ENCODE measurements at places on chromosomes 5 and 9.

DNA sequence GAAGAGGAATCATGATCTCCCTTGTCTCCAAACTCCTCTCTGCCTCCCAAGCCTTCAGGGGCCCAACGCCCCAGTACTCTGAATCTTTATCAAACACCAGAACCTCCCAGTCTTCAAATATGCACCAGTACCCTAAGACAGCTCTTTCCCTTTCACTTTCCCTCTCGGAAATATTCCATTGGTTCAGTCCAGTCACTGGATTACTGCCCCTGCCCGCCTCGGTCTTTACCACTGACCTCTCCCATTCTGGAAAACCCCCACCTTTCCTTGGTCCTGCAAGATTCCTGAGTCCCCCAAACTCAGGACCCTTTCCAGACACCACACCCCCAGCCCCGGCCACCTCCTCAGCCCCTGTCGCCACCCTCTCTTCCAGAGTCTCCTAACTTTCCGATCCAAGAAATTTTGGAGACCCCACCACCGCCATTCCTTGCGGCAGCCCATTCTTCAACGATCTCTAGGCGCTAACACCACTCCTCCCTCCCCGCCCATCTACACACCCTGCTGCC, 674 bp downstream of the C5orf15 start:
- DNase-seq: no peak

- no peak for DNase-seq
These were observed 212.0 kb downstream of the BRINP1 start for GRCh38 chr9:119157196-119157595.

DNA sequence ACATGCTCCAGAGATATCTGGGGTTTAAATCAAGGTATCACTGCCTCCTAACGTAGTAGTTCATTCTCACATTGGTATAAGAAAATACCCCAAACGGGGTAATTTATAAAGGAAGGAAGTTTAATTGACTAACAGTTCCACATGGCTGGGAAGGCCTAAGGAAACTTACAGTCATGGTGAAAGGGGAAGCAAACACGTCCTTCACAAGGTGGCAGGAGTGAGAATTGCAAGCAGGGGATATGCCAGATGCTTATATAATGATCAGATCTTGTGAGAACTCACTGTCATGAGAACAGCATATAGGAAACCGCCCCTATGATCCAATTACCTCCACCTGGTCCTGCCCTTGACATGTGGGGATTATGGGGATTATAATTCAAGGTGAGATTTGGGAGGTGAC, 1280.2 kb upstream of the C9orf72 start:
- no peak for DNase-seq

GRCh38 chr9:29691758-29692407, 2118.6 kb upstream of the C9orf72 start:
- peak; percentile 29 for DNase-seq

- no peak for DNase-seq
These were observed 28.6 kb upstream of the SLC6A19 start for GRCh38 chr5:1172670-1173404.

GRCh38 chr5:51271261-51271660, 112.0 kb upstream of the ISL1 start:
- DNase-seq: no peak

- no peak for DNase-seq
These were observed 9.9 kb downstream of the DAB2IP start for GRCh38 chr9:121661328-121661727.

DNA sequence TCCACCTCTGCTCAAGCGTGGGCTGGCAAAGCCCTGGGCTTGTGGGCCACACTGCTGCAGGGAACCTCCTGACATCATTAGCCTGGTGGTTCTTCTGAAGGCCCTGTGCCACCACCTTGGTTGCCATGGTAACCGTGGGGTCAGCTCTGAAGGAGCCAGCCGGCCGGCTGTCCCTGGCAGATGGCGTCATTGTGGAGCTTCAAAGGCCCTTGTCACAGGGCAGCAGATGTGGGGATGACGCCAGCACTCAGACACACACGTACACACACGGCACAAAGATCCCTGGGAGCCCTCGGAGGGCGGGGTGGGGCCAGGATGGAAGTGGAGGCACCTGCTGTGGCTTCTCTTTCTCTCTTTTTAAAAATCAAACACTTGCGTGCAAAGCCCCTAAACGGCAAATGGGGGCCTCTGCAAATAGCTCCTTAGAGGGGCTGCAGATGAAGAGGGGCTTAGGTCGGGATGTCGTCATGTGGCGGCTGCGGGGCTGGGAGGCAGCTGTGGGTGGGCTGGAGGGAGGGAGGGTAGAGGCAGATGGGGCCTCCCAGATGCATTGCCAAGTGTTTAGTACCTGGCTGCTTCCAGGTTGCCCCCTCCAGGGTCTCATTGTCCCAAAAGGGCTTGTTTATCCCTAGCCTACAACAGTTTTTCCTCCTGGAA, 19.5 kb upstream of the RPL26L1 start:
- peak; percentile 39 for DNase-seq

DNA sequence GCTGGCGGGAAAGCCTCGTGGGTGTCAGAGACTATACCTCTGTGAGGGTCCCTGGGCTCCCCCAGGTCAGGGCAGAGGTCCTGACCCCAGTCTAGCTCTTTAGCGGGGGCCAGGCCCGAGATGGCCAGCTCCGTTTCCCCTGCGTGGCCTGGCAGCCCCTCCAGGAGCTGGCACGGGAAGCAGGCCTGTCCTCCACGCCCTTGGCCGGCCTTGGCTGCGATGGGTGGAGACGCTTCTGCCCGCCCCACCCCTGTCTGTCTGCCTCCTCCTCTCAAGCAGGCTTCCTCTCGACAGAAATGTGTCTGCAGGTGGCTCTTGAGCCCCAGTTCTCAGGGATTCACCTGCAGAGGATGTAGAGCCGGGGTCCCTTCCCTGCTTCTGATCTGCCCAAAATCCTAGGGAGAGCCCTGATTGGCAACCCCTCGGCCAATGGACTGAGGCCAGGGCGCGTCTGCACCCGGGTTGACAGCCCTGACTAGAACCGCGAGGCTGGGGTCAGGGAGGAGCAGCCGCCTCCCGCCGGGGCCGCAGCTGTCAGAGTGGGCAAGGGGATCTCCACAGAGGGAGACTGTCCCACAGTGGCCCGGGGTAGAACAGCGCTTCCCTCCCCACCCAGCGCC, 2.6 kb upstream of the GRIN1 start:
- no peak for DNase-seq

GRCh38 chr5:9188131-9188530, 357.7 kb downstream of the SEMA5A start:
- no peak for DNase-seq

- DNase-seq: no peak
These were observed 212.4 kb downstream of the TLE1 start for GRCh38 chr9:81476813-81477490.

- no peak for DNase-seq
These were observed 234.7 kb downstream of the NR2F1-AS1 start for GRCh38 chr5:93346301-93346700.

GRCh38 chr5:75034137-75034739, 18.1 kb downstream of the GCNT4 start:
- DNase-seq: no peak

DNA sequence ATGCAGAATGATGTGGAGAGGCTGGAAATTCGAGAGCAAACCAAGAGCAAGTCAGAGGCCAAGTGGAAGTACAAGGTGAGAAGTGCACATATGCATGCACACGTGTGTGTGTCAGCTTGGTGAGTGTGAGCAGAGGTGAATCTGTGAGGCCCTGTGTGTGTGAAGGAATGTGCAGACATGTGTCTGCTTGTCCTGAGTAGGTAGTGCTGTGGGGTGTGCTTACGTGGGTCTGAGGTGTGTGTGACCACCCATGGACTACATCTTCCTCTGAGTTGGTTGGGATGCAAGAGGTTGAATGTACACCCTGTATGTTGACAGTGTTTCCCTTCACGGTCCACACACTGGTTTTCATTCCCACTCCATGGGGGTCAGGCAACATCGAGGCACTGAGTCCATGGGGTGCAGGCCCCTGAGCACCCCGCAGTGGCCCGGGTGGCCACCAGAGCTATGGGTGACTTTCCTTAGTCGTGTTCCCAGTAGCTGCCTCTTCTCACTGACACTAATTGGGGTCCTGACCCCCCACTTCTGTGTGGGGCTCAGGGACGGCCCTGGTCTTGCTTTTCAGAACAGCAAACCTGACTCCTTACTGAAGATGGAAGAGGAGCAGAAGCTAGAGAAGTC, 86.7 kb downstream of the PHF2 start:
- DNase-seq: no peak

GRCh38 chr5:1481266-1481958, 36.2 kb upstream of the SLC6A3 start:
- DNase-seq: no peak

DNA sequence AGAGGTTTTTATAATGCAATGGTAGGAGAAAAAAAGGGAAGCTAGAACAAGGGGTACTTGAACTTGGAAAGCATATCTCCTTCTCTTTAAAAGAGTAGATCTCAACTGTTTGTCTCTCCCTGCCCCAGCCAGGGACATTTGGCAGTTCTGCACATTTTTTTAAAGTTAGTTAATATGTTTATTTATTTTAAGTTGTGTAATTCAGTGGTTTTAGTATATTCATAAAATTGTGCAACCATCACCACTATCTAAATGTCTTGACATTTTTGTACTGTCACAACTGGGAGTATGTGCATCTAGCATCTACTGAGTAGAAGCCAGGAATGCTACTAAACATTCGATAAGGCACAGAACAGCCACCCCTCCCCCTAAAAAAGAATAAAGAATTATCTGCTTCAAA, 103.5 kb upstream of the DPYSL3 start:
- no peak for DNase-seq

- DNase-seq: no peak
These were observed 94.1 kb downstream of the NSG2 start for GRCh38 chr5:174139623-174140022.

- DNase-seq: no peak
These were observed 699.9 kb downstream of the MTRR start for GRCh38 chr5:8568858-8569257.

DNA sequence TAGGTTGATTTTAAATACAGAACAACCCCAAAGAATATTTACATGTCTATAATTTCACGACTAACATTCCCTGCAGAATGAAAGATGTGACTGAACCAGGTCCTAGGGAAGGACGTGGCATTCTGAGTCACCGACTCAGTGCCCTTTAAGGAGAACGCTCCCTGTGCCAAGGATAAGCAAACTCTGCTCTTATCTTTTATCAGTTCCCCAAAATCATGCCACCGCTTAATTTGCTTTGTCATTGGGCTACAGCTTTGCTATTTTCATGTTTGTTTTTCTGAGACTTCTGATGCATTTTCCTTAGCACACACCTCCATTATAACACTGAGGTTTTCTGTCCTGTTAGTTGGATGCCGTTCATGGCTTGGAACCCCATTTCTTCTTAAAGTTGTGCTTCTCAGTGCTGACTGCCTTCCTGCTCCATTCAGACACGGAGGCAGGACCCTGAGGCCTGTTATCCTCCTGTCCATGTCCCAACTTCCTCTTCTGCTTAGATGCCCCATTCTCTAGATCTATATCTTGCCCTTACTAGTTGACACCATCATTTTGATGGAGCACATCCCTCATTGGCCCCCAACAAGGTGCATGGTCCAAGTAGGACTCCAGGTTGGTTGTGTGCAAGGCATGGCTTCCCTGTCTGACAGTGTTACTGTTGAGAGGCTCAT, 11.2 kb upstream of the SEMA4D start:
- DNase-seq: no peak

DNA sequence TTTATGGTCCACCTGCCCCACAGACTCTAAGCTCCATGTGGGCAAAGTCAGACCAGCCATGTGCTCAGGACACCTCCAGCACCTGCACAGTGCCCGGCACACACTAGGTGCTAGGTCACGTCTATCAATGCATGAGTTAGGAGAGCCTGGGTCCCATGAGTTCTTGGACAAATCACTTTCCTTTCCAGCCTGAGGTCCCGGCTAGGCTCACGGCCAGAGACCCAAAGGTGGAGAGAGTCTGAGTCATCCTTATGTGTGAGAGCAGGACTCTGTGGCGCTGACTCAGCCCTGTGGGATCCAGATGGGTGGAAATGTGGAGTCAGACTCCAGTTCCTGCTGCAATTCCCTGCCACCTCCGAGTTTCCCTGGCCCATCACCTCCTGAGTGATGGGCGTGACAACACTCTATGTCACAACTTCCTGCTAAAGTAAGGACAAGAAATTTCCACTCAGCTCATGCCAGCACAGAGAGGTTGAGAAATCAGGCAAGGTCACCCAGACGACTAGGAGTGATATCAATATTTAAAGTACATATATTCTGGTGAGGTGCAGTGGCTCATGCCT, 2.5 kb upstream of the ST6GALNAC4 start:
- no peak for DNase-seq

DNA sequence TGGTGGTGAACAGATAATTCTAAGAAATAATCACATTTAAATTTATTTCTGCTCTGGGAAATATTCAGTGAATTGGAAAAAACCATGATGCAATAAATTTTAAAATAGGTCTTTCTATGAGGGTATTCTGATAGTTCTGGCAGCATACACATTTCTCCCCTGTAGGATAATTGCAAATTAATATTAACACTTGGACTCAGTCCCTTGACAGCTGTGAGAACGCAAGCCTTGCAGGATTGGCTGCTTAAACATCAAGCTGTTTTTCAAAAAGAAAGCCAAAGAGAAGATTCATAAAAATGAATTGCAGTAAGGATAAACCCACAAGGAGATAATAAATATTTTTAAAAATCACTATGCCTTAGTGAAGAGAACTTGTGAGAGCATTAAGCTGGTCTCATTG, 180.0 kb downstream of the MTRR start:
- no peak for DNase-seq

GRCh38 chr9:69027355-69028097, 8.0 kb upstream of the FXN start:
- DNase-seq: peak; percentile 27

DNA sequence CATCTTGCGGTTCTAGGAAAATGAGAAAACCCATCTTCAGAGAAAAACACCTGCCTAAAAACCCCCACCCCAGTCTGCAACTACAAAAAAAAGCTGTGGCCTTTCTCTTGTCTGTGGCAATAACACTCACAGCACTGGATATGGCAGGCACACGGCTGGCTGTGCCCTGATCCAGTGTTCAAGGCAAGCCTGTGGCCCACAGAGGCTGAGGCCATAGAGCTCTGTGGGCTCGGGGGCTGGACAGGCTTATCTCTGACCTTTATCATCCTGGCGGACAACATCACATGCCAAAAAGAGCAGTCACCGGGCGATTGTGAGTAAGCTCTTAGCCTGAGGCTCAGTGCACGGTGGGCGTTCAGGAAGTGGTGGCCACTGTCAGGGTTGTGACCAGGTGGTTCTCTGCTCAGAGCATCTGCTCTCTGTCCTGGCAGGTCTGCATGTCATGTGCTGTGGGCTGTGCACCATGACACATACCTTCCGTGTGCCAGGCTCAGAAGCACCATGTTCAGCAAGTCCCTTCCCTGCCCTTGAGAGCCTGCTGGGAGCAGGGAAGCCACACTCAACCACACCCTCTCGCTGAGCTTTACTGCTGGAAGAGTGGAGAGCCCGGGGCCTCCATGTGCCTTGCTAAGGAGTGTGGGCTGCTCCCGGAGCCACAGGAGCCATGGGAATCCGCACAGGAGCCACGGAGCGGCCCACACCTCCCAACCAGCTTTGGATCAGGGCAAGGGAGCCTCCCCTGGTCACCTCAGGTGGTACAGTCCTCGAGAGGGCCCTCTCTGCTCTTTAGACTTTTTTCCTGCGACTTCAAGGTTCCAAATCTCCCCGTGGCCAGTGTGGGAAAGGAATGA, 34.6 kb upstream of the WDR38 start:
- no peak for DNase-seq

GRCh38 chr5:58842852-58843251, 260.0 kb downstream of the RAB3C start:
- no peak for DNase-seq

Measured in neural crest cell (in vitro differentiated cells).